Stimulated activated CD4-positive, alpha-beta T cell treated with anti-CD3 and anti-CD28 coated beads, TNF-alpha, amount 100 ng/mL, for 48 hours (primary cell): ENCODE measurements at places on chromosomes 11 and 22.

GRCh38 chr22:49951000-49951677 is 9.4 kb upstream of the PIM3 start:
- peak; percentile 83 for DNase-seq

GRCh38 chr22:26589367-26589844 is 526 bp downstream of the TPST2 start:
- no peak for DNase-seq

- no peak for DNase-seq
Measured at GRCh38 chr22:26442086-26442756, 13.2 kb downstream of the ASPHD2 start.

GRCh38 chr11:130892861-130893260 is 23.4 kb downstream of the SNX19 start:
- no peak for DNase-seq

GRCh38 chr11:111886032-111886431 is 6.7 kb downstream of the CFAP68 start:
- no peak for DNase-seq
